ENCODE measurements at places on chromosomes 4 and X. TPM values are rescaled to one million over a fixed set of nuclear protein-coding genes. Genes with fewer than 3 reads are reported as not detected.

The EDA gene
- 9.2 TPM for total RNA-seq

The PPP4R3C gene
- not detected for total RNA-seq

The HEPH gene
- 126 TPM for total RNA-seq

GRCh38 chrX:71910986-71911730, 513 bp downstream of the NHSL2 start:
- DNase-seq, result peak; percentile 36

DNA sequence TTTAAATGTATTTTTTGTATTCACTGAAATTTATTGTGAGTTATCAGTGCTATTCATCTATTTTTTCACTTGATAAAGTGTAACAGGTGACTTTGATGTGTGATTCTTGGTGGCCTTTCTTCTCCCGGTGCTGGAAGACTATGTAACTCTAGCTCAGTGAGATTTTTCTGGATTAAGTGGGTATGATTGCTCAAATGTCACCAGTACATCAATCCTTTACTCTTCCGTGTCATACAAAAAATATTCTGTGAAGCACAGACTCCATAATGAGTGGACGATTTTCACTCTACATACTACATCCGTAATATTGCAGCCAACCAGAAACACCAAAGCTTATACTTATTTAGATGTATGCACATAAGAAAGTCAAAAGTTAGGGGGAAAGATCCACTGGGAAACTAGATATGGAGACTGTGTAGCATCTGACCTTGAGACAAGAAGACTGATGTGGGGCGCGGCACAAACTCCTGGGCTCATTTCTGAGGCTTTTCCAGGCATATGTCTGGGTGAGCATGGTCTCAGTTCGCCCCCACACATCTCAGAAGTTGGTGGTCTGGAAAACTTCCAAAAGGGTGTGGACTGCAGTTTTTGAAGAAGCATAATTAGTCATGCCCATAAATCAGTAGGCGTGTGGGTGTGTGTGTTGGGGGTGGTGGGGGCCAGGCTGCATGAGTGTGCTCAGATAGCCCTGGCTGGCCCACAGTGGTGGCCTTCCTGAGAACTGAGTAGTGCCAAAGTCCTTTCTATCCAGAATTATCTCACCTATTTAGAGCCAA, 53.9 kb upstream of the TENM3 start:
- DNase-seq, result no peak

DNA sequence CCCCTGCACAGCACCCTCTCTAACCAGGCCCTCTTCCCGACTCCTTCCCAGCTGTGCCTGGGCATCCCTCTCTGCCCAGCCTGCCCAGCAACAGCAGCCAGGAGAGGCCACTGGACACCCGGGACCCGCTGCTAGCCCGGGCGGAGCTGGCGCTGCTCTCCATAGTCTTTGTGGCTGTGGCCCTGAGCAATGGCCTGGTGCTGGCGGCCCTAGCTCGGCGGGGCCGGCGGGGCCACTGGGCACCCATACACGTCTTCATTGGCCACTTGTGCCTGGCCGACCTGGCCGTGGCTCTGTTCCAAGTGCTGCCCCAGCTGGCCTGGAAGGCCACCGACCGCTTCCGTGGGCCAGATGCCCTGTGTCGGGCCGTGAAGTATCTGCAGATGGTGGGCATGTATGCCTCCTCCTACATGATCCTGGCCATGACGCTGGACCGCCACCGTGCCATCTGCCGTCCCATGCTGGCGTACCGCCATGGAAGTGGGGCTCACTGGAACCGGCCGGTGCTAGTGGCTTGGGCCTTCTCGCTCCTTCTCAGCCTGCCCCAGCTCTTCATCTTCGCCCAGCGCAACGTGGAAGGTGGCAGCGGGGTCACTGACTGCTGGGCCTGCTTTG, 1.1 kb downstream of the AVPR2 start:
- DNase-seq, result no peak

- DNase-seq, result no peak
Measured at GRCh38 chr4:122212880-122213279, 60.7 kb downstream of the BLTP1 start.

- no peak for DNase-seq
Measured at GRCh38 chrX:87391742-87392141, 125.9 kb upstream of the KLHL4 start.

GRCh38 chr4:81919223-81919622, 447.5 kb upstream of the RASGEF1B start:
- no peak for DNase-seq
